ENCODE measurements at places on chromosomes 13 and 19.
A peak's percentile ranks its signal among the peaks of the same experiment; 100 is the strongest.

DNA sequence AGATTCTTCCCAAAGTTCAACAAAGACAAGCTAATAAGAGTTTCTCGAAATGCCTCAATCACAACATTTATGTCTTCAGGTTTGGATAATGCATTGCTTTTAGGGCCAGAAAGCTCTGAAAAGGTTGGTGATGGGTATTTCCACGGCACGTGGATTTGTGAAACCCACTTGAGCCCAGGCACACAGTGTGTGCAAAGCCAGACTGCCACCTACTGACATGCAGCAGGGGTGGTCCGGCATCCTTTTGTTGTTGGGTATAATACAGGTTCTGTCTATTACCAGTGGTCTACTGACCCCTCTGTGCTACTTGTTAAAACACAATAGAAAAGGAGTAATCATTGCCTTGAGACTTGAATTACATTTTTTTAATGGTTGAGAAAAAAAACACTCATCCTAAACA, 225.6 kb downstream of the RAP2A start:
- DNase-seq, result no peak

GRCh38 chr13:26253787-26254582, at the start of gene CDK8:
Gene CDK8 (plus strand): TSS chr13:26254129. CDS start chr13:26254642, 513 bp downstream.
- peak; percentile 80 for DNase-seq

DNA sequence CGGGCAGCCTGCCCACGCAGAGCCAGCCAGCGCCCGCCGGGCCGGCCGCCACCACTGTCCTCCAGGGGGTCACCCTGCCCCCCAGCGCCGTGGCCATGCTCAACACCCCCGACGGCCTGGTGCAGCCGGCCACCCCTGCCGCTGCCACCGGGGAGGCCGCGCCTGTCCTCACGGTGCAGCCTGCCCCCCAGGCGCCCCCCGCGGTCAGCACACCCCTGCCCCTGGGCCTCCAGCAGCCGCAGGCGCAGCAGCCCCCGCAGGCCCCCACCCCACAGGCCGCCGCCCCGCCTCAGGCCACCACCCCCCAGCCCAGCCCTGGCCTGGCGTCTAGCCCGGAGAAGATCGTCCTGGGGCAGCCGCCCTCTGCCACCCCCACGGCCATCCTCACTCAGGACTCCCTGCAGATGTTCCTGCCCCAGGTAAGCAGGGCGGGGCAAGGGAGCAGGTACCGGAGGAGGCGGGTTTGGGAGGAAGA, 32.3 kb upstream of the EHD2 start:
- DNase-seq, result no peak

DNA sequence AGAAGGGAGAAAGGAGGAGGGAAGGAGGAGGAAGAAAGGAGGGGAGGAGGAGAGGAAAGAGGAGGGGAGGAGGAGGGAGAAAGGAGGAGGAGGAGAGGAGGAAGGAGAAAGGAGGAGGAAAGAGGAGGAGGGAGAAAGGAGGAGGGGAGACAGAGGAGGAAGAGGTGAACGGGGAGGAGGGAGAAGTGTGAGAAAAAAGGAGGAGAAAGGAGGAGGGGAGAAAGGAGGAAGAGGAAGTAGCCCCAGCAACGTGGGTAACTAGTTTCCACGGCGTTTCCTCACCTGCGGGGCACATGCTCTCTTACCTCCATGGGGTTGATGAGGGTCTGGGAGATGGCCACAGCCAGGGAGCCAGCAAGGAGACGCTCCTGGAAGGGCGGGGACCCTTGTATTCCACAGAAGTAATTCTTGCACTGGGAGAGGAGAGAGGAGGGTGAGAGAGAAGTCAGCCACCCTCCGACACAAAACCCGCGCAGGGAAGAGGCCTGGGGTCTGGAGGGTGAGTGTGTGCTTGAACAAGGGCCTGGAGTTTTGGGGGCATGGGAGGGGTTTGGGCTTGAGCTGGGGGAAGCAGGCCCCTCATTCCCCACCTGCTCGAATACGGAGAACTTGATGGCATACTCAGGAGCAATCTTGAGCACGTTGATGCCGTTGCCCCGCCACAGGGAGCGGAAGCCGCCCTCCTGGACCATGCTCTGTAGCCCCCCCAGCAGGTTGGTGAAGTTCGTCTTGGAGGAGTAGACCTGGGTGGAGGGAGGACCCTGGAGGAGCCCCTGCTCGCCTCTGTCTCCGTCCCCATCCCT, 3.9 kb downstream of the SLC25A41 start:
- no peak for DNase-seq

DNA sequence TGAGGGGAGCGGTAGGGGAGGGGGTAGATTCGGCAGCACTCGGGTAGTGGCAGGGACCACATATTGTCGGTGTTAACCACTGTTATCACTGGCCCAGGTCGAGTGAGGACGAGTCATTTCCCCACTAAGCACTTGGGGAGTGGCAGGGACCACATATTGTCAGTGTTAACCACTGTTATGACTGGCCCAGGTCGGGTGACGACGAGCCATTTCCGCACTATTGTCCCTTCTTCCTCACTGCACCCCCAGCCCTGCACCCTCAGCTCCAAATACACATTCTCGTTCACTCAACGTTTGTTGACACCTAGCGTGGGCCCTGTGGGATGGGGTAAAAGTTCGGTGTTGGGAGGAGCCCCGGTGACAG, 467 bp upstream of the CLN5 start:
- peak; percentile 75 for DNase-seq

DNA sequence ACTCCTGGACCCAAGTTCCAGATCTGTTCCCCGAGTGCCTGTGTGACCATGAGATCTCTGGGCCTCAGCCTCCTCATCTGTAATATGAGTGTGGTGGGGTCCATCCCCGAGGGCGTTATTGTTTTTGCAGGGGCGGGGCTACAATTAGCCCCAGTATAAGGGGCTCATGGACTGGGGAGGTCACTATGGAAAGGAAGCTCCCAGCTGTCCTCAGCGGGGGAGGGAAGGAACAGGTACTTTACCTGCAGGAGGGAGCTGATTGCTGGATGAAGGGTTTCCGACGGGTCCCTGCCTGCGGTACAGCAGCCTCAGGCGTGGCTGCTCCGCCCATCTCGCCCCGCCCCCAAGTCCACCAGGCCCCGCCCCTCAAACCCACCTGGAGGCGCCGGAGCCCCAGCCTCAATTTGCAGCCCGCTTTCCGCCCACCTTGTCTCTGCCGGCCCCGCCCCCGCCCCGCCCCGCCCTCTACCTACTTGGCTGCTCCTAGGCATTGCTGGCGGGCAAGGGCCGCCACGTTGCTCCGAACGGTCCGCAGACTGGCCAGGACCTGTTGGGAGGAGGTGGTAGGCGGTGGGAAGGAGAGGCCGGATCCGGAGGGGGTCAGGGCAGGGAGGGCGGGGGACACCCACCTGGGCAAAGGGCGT, 5.5 kb downstream of the PDE4C start:
- no peak for DNase-seq

GRCh38 chr13:91889641-91890040, 491.2 kb downstream of the GPC5 start:
- DNase-seq, result no peak

- no peak for DNase-seq
These were observed 21.0 kb downstream of the SMIM24 start for GRCh38 chr19:3459089-3459881.

- DNase-seq, result no peak
These were observed 96.2 kb upstream of the VSTM2B start for GRCh38 chr19:29429581-29429980.

- DNase-seq, result no peak
These were observed 36.4 kb downstream of the EPS15L1 start for GRCh38 chr19:16435238-16435917.

GRCh38 chr19:56162258-56162657, 13.6 kb upstream of the GALP start:
- DNase-seq, result no peak

GRCh38 chr19:39402346-39403300, 4.0 kb upstream of the ZFP36 start:
- DNase-seq, result peak; percentile 81

DNA sequence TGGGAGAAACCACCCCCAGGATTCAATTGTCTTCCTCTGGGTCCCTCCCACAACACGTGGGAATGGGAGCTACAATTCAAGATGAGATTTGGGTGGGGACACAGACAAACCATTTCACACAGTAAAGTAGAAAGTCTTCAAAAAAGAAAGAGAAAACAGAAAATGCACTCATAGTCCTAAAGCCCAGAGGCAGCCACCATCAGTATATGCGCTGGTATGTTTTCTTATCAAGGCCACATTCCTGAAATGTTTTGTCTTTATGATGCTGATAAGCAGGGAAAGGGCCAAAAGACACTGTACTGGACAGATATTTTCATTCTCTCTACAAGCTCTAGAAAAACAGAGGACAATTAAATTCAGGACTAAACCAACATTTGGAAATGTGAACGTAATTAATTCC, 375.8 kb upstream of the TSHZ3 start:
- no peak for DNase-seq

GRCh38 chr13:38366954-38367645, 17.4 kb downstream of the UFM1 start:
- DNase-seq, result no peak

- no peak for DNase-seq
These were observed 589.3 kb upstream of the ARGLU1 start for GRCh38 chr13:107157271-107157670.

GRCh38 chr19:50314724-50315708, 14.2 kb downstream of the KCNC3 start:
- no peak for DNase-seq

GRCh38 chr19:19338082-19338481, 17.5 kb downstream of the MAU2 start:
- DNase-seq, result no peak

GRCh38 chr13:49388091-49388635, 55.7 kb downstream of the CAB39L start:
- DNase-seq, result no peak

DNA sequence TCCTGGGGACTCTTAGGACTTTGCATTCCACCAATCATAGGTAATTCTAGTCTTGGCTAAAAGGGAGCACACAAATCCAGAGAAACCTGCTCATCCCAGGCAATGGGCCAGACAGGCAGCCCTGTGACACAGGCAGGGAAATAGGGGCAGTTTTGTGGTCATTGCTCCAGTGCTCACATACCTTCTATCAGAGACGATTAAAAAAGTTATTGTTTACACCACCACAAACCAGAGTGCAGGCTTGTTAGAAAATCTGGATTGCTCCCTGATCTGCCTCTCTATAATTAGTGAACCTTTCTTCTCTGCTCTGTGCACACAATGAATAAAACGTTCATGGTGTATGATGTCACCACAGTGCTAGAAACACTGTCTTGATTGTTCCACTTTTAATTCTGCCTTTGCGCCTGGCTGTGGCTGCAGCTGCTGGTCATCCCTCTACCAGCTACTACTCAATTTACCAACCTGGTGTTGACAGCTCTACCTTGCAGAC, 121.6 kb upstream of the SPATA13 start:
- no peak for DNase-seq

- DNase-seq, result no peak
These were observed 10.7 kb downstream of the CARM1 start for GRCh38 chr19:10882108-10882457.

GRCh38 chr13:89955773-89956172, 1391.7 kb upstream of the MIR17HG start:
- DNase-seq, result no peak

DNA sequence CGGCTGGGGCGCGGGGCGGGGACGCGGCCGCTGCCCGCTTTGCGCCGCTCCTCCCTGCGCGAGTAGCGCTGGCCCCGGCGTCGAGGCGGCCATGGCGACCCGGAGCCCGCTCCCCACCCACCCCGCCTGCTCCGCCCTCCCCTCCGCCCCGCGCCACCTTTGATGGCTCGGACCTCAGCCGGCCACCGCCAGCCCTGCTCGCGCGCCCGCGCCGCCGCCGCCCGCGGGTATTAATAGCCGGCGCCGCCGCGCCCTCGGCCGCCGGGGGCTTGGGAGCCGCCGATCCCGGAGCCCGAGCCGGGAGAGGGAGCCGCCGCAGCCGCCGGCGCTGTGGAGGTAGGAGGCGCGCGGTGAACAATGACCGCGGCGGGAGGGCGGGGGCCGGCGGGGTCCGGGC, 261 bp downstream of the FARP1 start:
- no peak for DNase-seq

- no peak for DNase-seq
These were observed 7.3 kb downstream of the ELOF1 start for GRCh38 chr19:11551603-11552235.

Data from stimulated activated CD8-positive, alpha-beta memory T cell treated with anti-CD3 and anti-CD28 coated beads, Interleukin-15, amount 100 ng/mL, for 48 hours (primary cell).